ENCODE measurements at places on chromosomes 6 and 20.
A peak's percentile ranks its signal among the peaks of the same experiment; 100 is the strongest.

DNA sequence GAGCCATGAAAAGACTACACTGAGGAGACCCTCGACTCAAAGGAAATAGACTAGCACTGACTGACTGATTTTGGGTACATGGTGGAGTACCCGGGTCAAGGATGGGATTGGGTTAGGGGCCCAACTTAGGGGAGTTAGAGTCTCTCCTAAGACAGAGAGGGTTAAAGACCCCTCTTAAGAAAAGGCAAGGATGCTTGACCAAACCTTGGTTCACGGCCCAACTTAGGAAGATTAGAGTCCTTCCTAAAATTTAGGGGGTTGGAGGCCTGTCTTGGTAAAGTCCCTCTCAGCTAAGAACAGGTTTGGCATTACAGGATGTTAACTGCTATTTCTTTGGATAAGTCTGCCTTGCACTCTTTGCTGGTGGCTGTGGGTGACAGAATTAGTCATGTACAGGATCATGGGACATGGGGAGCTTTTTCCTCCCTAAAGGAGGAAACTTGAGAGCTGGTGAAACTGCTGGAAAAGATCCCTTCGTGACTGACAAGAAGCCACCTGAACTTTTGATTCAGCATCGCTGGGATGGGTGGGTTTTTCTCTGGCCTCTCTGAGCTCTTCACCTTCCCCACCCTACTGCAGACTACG, 12.3 kb upstream of the SLC22A16 start:
- DNase-seq = no peak

GRCh38 chr20:29472606-29473005, 1784.9 kb upstream of the DEFB115 start:
- DNase-seq = no peak

GRCh38 chr20:20363799-20364592, 3.9 kb upstream of the INSM1 start:
- DNase-seq = no peak

- DNase-seq = no peak
Observed at GRCh38 chr6:37477656-37478435, 21.8 kb downstream of the CCDC167 start.

GRCh38 chr6:324116-324728, 31.9 kb downstream of the DUSP22 start:
- DNase-seq = no peak

DNA sequence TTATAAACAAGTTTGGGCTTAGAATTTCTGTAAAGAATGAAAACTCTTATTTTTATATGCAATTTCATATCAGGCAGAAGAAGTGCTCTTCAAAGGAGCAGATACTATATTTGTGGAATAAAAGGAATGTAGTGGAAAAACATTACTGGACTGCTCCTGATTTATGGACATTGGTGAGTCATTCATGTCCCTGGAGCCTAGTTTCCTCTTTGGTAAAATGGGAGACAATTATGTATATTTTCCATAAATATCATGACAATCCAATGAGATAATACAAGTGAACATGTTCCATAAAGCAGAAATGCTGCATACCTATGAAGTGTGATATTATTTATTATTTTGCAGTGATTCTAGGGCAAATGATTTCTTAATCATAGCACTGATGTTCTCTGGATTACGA, 445.8 kb upstream of the CITED2 start:
- DNase-seq = peak; percentile 49

GRCh38 chr20:25313593-25313992, 65.7 kb downstream of the PYGB start:
- no peak for DNase-seq

DNA sequence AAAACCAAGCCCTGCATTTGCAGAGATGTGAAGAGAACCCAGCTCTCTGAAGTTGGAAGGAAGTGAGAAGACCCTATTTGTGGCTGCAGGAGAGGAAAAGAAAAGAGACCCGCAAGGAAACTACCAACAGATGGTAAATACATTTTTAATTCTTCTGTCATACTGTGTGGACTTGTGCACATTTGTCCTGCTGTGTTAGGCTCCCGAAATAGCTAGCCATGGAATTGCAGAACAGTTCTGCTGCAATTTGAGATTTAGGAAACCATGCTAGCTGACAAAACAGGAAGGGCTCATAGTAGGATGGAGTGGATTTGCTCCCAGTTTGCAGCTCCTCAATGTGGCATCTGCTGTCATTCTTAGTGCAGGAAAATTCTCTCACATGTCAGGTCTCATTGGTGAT, 12.1 kb upstream of the ATXN1 start:
- no peak for DNase-seq

- DNase-seq = no peak
Observed at GRCh38 chr20:3670511-3670910, 7.3 kb upstream of the GFRA4 start.

DNA sequence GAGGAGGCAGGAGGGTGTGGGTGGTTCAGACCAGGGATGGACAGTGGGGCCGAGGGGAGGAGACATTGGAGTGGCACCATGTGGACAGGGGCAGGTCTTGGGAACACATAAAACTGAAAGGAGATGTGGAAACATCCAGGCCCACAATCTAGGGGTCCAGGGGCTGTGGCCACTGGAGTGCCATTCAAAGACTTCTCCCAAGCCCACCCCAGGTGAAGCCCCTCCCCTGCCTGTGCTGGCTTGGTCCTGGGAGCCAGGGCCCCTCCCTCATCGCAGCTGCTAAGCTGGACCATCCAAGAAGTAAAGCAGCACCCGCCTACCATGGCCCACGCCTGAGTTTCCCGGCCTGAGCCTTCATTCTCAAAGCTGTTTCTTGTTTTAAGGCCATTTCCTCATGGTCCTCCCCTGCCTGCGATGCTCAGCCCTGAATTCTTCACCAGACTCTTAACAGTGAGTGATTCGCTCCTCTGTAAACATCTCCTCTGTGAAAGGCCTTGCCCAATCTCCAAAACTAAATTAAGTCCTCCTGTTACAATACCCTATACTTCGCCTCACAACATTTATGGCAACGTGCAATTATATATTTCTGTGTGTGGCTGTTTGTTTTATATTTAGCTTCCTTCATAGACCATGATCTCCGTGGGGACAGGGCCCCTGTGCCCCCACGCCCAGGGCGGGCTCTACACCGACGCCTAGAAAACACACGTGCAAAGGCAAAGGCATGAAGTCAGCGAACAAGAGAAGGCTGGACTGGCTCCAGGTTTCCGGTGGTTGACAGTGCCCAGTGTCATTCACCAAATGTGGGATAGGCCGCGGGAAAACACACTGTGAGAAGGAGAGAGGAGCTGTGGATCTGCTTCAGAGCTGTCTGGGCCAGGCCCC, 267.8 kb downstream of the ERMARD start:
- no peak for DNase-seq

DNA sequence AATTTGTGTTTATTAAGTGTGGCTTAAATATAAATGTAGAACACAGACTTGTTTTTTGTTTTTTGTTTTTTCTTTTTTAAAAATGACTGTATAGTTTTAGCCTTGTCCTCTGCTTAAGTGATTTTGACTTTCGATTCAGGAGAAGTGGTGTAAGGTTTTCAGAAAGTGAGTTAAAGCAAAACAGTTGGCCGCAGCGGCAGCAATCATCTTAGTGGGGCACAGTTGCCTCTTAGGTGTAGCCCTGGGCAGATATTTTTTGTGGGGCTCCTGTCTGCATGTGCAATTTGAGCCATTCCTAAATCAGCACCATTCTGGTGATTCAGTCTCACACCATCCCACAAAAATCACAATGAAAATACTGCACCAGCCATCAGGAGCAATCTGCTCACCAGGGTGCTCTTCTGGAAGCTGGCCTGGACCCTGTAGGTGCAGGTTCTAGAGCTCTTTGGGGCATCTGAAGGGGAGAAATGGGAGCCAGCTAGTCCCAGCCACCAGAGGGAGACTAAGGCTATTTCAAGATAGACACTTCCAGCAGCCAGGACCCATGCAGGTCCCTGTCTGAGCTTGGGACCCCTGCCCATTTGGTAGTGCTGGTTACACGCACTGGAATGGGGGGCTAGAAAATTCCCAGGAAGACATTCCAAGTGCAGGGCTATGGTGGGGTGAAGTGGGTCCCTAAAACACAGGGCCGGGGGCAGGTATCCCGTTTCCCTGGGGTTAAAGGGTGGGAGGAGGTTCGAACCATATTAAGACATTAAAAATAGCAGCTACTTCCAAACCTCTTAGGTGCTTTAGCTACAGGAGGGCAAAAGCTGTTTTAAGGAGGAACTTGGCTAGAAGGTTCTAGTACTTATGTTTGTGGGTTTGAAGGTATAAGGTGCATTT, 156.6 kb downstream of the NFATC2 start:
- DNase-seq = peak; percentile 71

- no peak for DNase-seq
Observed at GRCh38 chr20:14453259-14453658, 115.8 kb upstream of the FLRT3 start.

DNA sequence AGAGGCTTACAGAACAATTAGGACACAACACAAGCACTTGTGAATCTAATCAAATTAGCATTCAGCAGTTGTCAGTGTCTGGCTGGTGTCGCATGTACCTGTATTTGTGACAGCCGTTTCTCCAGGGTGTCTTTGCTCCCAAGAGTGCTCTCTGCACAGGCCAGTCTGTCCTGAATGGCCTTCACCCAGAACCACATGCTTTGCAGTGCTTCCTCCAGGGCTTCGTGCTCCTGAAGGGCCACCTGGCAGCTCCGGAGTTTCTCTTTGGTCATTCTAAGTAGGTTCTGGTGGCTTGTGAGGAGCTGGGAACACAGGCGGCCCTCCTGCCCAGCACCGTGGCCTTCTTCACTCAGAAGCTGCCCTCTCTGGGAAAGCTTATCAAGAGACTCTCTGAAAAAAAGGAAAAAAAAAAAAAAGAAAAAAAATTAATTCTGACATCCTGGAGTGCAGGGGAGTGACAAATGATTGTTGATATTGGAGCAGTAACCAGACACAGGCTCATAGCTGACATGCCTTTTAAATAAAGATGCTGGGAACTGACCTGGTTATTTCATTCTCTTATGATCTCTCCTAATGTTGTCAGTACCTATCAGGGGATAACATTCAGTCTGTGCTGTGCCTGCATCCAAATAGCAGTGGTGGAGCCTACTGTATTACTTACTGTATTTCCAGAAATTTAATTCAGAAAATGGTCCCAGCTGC, 245.8 kb downstream of the SYNE1 start:
- DNase-seq = no peak

DNA sequence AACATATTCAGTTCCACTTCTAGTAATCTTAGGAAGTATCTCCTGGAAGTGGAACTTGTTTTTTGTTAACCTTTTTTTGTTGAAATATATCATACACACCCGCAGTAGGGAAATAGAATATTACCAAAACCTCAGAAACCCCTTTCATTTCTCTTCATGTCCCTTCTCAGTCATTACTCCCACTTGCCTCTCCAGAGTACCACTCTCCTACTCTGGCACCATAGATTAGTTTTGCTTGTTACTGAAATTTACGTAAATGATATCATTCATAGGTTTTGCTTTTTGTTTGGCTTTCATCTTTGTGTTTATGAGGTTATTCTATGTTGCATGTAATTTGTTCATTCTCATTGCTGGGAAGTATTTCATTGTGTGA, 52.8 kb downstream of the ZFAND3 start:
- DNase-seq = no peak

DNA sequence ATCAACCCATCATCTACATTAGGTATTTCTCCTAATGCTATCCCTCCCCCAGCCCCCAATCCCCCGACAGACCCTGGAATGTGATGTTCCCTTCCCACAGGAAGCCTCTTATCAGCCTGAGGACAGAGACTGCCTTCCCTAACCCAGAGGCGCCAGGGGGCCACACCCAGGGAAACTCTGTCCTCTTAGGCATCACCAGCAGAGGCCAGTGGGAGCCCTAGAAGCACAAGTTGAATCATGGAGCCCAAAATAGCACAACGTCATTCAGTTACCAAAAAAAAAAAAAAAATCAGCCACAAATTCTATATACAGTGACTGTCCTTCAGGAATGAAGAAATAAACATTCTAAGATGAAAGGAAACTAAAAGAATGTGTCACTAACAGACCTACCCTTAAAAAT, 625.7 kb downstream of the TFAP2A start:
- peak; percentile 49 for DNase-seq

- no peak for DNase-seq
Observed at GRCh38 chr6:163323705-163324104, 90.8 kb upstream of the QKI start.

DNA sequence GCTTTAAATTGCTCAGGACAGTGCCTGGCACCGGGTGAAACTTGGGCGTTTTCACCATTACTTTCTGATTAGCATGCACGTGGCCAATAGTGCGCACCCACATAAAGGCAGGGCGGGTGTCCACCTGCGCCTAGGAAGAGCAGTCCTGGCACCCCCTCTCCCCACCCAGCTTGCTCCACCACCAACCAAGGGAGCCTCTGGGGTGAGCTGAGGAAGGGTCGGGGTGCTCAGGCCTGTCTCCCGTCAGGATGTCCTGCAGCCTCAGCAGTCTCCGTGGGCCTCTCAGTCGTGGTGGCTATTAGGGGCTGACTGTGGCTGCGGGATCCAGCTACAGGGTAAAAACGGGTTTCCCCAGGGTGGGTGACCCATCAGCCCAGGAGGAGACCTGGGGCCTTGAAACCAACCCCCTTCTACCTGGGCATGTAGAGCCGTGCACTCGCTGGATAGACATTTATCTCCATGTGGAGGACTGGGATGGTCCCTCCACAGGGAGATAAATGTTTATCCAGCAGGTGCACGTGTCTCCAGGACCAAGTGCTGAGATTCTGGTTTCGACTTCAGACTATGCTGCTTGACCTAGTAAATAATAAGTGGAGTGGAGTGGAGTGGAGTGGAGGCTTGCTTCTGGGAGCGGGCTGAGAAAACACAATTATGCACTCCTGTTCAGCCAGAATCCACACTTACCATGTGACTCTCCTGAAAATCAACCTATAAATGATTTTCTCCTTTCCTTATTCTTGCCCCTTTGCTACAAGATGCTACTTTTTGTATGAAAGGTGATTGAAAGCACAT, 91.1 kb downstream of the ZDHHC14 start:
- no peak for DNase-seq

DNA sequence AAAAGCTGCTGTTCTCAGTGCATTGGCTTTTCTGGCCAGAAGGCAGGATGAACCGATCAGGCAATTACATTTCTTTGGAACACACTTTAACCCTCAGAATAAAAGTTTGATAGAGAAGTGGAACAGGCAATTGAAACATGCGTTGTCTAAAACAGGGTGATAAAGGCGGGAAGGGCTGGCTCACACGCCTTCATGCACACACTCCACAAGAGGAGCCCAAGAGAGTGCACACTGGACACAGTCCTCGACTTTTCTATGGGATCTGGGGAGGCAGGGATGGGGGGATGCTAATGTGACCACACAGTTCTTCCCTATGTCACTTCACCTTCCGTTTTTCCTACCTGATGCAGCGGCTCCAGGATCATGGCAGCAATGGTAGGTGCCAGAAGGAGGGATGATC, 30.9 kb upstream of the TUBB2A start:
- DNase-seq = no peak

DNA sequence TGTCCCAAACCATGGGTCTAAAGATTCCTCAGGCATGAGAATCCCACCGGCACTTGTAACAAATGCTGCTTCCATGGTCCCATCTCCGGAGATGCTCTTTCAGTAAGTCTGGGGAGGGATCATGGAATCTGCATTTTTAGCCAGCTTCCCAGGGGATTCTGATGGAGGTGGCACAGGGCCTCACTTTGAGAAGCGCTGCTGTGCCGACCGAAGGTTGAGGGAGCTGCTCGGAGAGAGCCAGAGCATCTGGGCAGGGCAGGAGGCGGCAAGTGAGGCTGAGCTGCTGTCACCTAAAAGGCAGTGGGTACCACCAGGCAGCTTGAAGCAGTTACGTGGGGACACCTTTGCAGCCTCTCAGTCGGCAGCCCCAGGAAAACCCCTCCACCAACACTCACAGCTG, 100.2 kb upstream of the CDYL start:
- no peak for DNase-seq
